ENCODE measurements at places on chromosomes 5 and 9. TPM values are rescaled to one million over a fixed set of nuclear protein-coding genes. Genes with fewer than 3 reads are reported as not detected.

- DNase-seq, result no peak
Observed at GRCh38 chr5:120297616-120298015, 166.5 kb upstream of the PRR16 start.

FREM1 gene
- polyA plus RNA-seq, result not detected

- DNase-seq, result no peak
Observed at GRCh38 chr9:34582787-34583186, 6.7 kb downstream of the CNTFR start.

OR13C8 gene
- polyA plus RNA-seq, result not detected

CHSY3 gene
- 0.04 TPM for polyA plus RNA-seq

HAVCR1 gene
- polyA plus RNA-seq, result 103 TPM

CATSPER3 gene
- 0.62 TPM for polyA plus RNA-seq

GRCh38 chr5:74401281-74401945 is 239.1 kb downstream of the ENC1 start:
- DNase-seq, result no peak

DNA sequence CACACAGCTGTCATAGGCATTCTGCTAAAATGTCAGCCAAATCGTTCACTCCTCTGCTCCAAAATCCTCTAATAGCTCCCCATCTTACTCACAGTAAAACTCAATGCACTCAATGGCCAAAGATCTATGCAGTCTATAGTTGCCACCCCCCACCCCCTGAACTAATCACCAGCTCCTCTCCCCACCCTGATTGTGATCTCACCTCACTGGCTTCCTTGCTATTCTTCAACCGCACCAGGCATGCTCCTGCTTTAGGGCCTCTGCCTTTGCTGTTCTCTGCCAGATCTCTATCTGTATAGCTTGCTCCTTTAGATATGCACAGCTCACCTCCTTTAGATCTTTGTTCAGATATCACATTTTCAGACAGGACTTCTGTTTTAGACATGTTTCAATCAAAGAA is 33.2 kb upstream of the SNX2 start:
- DNase-seq, result no peak

GRCh38 chr5:135066781-135067180 is 32.8 kb upstream of the PITX1 start:
- DNase-seq, result no peak

NTMT1 gene
- polyA plus RNA-seq, result 96.4 TPM

- peak; percentile 29 for DNase-seq
Observed at GRCh38 chr9:33143241-33143661, 23.9 kb downstream of the B4GALT1 start.

CDX1 gene
- polyA plus RNA-seq, result not detected

PCDHGA8 gene
- 0.04 TPM for polyA plus RNA-seq

DNA sequence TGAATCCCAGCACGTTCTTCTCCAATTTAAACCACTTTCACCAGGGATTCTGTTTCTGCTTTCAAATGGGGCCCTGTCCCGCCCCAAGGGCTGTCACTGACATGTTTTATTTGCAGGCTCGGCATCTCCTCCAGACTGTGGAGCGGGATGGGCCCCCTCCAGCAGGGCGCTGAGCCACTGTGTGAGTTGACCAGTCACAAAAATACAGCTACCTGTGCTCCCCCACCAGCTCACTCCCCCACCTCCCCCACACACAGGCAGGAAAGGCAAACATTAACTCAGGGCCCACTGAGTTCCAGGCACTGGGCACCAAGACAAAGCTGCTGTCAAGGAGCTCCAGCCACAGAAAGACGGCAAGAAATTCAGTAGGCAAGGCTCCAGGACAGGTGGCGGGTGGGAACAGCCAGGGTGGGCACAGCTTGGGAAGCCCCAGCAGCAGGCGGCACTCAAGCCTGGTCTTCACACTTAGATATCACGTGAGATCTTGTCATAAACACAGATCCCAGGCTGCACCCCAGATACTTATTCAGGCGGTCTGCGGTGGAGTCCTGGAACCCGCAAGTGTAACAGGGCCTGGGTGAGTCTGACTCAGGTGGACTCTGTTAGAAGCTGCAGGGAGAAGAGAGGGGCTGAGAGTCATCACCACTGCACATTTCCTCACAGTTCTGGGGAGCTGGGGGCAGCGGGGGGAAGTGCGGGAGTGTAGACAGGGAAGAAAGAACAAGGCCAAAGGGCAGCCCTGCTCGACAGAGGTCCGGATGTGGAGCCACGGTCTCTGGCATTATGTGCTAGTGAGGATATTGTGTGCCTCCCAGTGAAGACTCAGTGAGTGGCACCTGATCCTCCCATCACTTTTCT is 44.7 kb downstream of the OR2V1 start:
- no peak for DNase-seq

DNA sequence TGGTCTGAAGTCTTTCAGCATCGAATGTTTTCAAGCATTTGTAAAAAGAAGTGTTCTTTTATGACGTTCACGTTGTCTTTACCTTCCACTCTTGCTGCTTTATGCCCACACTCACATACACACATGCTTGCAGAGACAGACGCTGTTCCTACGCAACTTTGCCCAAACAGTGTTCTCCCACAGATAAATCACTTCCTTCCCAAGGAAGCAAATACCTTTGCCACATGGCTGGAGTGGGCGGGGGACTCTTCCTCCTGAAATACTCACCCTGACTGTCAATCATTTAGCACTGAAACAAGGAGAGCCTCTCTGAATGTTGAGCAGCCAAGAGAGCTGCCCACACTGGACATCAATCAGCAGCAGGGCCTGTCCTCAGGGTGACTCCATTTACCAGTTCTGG is 22.4 kb upstream of the ASTN2 start:
- DNase-seq, result no peak

GRCh38 chr5:67215519-67216471 is 19.2 kb upstream of the CD180 start:
- DNase-seq, result no peak

DNA sequence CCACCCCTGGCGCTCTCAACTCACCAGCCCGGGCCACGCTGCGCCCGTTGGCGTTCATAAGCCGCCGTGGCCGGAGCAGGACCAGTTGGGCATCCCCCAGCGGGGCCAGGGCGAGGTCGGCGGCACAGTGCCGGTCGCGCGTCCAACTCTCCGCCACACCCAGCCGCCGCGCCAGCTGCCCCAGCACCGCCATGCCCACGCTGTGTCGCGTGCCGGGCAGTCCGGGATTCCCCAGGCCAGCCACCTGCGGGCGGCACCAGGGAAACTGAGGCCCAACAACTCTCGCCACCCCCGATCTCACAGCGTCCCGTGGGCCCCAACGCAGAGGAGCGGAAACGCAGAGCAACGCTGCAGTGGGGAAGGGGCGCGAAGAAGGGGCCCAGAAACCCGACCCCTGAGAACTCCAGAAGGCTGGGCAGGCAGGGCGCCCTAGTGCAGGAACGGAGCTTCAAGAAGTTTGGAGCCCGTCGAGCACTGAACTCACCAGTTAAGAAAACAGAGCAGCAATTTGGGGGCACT is 453 bp downstream of the PTRH1 start:
- DNase-seq, result no peak

GRCh38 chr9:27528076-27528885 is 1.3 kb downstream of the MOB3B start:
- no peak for DNase-seq

DNA sequence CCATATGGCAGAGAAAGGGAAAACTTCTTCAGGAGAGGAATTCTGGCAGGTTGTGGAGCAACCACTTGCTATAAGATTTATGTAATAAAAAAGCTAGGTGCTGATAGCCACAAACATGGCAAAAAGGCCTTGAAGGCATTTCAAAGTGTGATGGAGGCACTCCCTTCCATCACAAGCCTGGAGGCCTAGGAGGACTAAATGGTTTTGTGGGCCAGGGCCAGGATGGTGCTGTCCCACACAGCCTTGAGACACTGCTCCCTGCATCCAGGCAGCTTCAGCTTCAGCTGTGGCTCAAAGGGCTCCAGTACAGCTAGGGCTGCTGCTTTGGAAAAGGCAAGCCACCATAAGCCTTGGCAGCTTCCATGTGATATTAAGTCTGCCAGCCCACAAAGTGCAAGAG is 632.8 kb downstream of the BRINP1 start:
- DNase-seq, result no peak

- DNase-seq, result no peak
Observed at GRCh38 chr5:75614176-75614575, 2.9 kb downstream of the ANKDD1B start.

SLC27A6 gene
- 0.11 TPM for polyA plus RNA-seq

DNA sequence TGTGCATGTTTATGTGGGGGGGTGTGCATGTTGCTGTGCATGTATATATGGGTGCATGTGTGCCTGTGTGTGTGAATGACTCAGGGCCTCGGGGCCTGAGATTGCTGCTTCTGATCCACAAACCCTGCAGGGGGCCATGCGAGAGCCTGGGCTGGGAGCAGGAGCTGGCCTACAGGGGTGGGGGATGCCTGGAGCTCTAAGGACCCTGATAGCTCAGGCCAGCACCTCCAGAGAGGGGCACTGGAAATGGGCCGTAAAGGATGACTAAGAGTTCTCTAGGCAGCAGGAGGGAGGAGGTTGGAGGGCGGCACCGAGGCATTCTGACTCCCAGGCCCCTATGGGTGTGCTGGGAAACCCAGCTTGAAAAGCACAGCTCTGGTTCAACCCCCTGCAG is 6.9 kb upstream of the UBAC1 start:
- DNase-seq, result no peak

SAPCD2 gene
- 13.1 TPM for polyA plus RNA-seq

- DNase-seq, result no peak
Observed at GRCh38 chr5:151661968-151662732, 24.6 kb downstream of the SPARC start.

DNA sequence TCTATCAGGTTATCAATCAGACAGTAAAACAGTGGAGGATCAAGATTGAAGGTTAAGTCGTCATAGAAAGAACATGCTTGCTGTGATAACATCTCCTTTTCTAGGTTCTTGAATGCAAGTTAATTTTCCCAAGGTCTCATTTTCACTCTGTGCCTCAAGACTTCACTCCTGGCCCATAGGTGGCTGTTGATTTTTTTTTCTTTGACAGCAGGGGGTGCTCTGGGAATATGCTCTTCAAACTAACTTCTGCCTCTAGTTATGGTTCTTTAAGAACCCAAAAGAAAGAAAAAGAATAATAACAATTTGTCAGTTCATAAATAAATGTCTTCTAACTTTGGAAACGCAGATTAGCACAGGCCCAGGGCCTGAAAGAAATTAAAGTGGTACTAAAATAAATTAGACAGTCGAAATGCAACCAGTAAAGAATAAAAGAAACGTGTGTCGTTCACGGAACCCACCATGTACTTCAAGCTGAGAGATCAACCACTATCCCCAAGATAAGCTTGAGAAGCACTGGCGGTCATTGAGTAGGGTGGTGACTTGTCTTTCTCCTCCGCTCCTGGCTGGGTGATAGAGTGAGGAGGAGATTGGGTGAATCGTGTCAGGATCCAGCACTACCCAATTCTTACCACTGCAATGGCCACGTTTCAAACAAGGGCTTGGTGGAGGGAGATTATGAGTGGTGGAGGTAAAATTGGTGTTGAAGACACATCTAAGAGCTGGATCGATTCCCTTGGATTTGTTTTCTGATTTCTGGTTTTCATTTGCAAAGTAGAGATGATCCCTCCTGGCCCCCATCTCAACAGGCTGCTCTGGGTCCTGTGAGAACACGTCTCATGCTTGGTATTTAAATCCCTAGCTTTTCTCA is 93.4 kb upstream of the IRX4 start:
- DNase-seq, result no peak
